ENCODE measurements at places on chromosomes 4 and X.
A peak's percentile ranks its signal among the peaks of the same experiment; 100 is the strongest.

GRCh38 chr4:686413-687040 lies 2.4 kb downstream of the SLC49A3 start:
- DNase-seq = no peak

DNA sequence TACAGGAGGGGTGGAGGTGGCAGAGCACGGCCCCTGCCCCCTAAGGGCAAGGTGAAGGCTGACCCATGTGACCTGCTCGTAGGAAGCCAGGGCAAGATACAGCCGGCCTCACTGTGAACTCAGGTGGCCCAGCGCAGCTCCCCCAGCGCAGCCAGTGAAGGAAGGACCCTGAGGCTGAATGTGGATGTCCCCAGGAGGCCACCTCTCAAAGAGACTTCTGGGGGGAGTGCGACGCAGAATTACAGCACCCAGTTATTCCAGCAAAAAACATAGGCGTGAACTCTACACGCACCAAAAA lies 52.6 kb downstream of the ZFYVE28 start:
- no peak for DNase-seq

- no peak for DNase-seq
Measured at GRCh38 chr4:25198713-25199112, 35.1 kb upstream of the PI4K2B start.

GRCh38 chr4:6222761-6223292 lies 22.5 kb upstream of the JAKMIP1 start:
- DNase-seq = no peak

- DNase-seq = no peak
Measured at GRCh38 chrX:51747671-51748070, 4.4 kb downstream of the GSPT2 start.

GRCh38 chr4:22045051-22045630 lies 96.6 kb upstream of the KCNIP4 start:
- DNase-seq = no peak

- DNase-seq = no peak
Measured at GRCh38 chr4:41129128-41129754, 85.1 kb downstream of the APBB2 start.

DNA sequence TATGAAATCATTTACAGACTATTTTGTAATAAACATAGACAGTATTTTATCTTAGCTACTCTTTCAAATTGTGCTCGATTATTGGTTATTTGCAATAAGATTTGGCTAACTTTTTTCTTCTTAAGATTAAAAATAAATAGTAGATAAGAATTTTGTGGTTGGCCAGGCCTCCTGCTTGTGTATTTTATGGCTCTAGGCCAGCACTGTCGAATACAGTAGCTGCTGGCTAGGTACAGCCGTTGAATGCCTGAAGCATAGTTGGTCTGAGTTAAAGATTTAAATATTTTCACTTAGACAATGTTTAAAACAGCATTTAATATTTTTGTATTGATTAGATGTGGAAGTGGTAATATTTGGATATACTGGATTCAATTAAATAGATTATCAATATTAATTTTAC lies 481.0 kb downstream of the SPRY1 start:
- DNase-seq = no peak

DNA sequence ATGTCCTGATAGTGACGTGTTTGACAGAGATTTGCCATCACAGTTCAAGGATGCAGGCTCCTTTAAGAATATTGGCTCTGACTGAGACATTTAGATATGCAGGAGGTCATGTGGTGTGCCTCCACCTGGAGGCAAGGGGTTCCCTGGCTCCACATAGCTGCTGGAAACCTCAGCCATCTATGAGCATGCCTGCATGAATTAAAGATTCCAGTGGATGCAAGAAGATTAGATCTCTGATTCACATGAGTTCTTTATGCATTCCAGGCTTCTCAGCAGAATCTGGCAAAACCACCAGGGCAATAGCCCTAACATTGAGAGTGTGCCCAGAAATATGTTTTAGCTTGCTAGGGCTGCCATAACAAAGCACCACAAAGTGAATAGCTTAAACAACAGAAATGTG lies 298.5 kb upstream of the AADAT start:
- DNase-seq = no peak

DNA sequence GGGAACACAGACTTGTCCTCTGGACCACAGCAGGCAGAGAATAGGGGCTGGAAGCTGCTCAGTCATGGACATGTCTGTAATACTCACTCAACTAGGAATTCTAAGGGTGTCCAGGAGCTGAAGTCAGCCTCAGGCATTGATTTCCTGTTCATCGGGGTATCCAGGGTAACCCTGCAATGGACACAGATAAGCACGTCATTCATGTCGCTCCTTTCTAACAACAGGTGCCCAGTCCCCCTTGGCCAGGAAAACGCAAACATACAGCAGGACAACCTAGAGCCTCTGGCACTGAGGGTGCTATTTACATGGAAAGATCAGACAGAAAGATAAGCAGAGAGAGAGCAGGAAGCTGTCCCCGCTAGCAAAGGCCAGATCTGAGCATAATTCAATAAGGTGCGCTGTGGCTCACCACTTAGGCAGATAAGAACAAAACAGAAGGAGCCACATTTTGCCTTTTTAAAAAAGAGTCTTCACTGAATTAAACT lies 21.3 kb downstream of the QDPR start:
- DNase-seq = no peak

GRCh38 chr4:184348311-184349233 lies 125.8 kb downstream of the IRF2 start:
- DNase-seq = no peak

DNA sequence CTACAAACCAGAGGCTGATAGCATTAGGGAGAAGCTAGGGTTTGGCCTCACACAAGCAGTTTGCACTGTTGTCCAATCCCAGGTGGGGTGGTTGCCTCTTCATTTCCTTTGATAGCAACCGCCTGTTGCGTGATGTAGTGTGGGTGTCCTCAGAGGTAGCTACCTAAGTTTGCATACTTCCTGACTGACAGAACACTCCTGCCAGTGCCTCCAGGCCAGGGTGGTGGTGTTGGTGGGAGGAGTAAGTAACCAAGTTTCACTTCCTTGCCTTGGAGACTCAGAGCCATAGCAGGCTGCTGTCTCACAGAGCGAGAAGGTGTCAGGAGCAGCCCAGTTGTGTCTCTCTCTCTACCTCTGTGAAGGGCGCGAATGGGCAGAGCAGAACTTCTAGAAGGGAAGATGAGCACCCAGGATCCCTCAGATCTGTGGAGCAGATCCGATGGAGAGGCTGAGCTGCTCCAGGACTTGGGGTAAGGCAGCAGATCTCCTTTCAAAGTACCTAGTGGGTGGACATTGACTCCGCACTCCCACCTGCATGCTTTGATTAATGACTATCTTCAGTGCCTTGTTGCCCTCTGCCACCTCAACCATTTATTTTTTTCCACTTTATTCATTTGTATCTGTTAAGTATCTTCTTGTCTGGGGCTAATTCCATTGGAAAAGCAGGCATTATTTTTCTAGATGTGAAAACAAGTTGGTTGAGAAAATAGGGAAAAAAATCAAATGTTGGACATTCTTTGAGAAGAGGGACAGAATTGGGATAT lies at the start of gene DAPP1:
TSS of gene DAPP1 (plus strand) at position 283 of the 764 bp plus-strand sequence. CDS start at position 370, 87 bp downstream.
- DNase-seq = peak; percentile 76

- no peak for DNase-seq
Measured at GRCh38 chrX:71622032-71622575, 3.8 kb upstream of the CXCR3 start.

DNA sequence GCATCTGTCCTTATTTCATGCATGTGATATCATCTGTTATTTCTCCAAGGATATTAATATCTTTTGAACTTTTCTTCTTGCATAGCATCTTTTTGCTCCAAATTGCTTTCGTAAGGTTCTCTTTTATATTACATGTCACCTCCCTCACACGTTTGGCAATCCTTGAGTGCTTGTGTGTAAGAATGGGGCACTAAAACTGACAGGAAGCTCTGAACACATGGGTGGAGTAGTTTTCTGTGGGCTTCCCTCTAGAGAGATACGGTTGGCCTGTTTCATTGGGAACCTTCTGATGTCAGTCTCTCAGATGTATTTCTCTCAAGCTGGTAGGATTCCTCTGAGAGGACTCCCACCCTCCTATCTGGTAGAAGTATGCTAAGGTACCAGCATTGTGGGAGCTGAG lies 223.0 kb downstream of the MID1 start:
- DNase-seq = no peak

- no peak for DNase-seq
Measured at GRCh38 chr4:163164591-163164990, 2.1 kb downstream of the NAF1 start.

GRCh38 chr4:2075987-2076907 lies 17.1 kb downstream of the NAT8L start:
- peak; percentile 1 for DNase-seq

- no peak for DNase-seq
Measured at GRCh38 chrX:125306335-125306866, 13.3 kb upstream of the TEX13C start.

DNA sequence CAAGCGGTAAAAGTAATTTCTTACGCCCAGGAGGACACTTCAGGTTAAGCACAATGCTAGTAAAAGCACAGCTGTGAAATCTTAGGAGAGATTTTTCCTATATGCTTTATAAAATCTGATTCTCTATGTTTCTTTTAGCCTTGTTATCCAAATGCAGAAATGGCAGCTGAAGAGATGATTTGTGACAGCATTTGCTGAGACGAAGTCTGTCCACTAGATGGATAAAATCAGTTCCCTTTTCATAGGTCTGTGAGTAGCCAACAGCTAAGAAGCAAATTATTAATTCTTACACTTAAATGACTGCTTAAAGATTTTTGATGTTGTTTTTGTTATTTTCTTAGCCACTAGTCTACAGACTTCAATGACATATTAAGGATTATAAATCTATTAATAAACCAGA lies 5.3 kb downstream of the GPM6A start:
- no peak for DNase-seq

DNA sequence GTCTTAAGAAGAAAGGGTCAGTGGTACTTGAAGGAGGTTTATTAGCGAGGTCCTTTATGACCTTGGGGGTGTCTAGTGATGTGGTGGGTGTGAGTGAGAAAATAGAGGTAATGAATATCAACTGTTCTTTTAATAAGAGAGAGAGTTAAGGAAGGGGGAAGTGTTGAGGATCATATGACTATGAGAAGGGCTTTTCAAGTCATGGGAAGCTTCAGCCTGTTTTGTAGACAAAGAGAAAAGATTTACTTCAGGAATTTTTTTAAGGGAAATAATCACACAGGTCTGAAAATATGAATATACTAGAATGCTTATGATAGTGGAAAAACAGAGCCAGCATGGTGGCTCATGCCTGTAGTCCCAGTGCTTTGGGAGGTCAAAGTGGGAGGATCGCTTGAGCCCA lies 41.3 kb upstream of the MTMR1 start:
- no peak for DNase-seq

GRCh38 chr4:11881947-11882346 lies 453.3 kb upstream of the HS3ST1 start:
- no peak for DNase-seq

GRCh38 chr4:182645511-182645910 lies 271.7 kb downstream of the DCTD start:
- DNase-seq = no peak

GRCh38 chrX:123745511-123745910 lies 12.7 kb upstream of the THOC2 start:
- no peak for DNase-seq

DNA sequence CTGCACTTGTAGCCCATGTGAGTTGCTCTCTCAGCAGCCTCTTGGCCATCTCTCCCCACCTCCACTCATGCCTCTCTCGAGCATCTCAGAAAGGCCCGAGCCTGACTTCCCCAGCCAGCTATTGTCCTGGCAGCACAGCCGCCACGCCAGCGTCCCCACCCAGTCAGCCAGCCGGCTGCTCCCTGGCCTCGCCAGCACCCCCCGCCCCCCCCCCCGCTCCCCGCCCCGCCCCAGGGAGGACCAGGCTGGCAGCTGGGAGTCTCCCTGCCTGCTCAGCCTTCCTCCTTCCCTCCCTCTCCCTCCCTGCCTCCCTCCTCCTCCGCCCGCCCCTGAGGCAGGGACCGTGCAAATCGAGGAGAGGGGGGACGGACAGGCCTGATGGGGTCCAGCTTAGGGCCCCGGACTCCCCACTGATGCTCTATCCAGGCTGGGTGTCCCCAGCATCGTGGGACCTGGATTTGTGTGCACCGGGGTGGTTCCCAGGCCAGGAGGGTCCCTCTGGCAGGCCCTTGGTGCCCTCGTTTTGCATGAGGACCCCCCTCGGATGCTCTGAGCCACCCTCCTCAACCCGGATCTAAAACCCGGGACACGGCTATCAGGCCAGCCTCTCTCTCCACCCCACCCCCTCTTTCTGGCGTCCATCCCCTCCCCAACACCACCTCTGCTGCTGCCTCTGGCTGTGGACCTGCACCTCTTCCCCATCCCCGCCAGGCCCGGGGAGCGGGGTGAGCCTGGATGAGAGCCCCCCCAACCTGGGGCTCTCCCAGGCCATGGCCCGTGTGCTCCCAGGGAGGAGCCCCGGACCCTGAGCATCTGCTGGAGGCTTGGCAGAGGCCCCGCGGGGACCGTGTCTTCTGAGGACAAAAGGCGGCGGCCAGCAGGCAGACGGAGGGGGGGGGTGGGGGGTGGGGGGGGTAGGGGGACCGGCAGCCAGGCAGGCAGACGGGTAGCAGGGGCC lies at the start of gene GPR173:
TSS of gene GPR173 (plus strand) at position 621 of the 958 bp plus-strand sequence. CDS start 27,833 bp downstream, outside the sequence.
- no peak for DNase-seq

DNA sequence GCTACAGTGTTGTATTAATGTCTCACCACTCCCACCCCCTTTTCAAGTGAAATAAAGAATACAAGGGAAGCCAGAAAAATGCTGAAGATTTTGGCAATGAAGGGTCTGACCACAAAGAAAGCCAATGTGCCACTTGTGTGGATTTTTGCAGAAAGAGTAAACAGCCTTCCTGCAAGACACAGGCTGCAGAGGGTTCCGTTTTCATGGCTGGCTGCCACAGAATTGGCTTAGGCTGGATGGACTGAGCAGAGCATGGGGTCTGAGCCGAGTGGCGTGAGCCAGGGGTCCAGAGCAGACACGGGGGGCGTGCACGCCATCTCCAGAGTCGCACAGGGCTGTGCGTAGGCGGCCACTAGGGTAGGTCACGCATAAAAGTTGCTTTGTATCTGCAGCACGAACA lies 69.2 kb downstream of the MTNR1A start:
- DNase-seq = no peak

DNA sequence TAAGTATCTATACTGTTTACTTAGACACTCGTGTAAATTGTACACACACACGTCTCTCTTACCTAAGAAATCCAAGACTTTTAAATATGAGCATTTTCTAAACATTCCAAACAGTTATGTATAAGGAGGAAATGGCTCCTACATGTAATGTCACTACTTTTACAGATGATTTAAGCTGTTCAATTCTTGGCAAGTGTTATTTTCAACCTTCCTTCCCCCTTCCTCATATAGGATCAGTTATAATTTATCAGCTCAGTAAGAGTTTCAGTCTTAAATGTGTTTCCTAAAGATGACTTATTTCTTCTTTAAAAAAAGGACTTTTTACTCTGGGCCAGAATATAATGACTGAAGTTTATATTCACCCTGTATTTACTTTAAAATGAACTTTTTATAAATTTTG lies 601.1 kb downstream of the ANKRD50 start:
- DNase-seq = no peak

DNA sequence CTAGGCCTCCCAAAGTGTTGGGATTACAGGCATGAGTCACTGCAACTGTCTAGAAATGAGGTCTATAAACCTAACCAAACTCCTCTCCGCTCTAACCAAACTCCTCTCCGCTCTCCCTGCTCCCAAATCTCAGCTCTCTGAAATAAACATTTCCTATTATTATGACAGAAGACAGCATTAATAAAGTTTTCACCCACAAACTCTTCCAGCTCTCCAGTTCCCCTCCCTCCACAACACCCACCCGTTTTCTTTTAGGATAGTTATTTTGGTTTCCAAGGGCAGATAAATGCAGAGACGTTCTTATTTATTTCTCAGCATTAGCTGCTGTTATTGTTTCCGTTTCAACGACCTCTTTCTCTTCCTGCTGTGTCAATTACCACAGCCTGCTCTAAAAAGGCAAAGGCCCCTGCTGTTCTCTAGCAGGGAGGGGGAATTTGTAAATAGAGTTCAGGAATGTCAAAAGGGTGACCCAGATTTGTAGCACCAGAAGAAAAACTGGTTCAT lies 13.3 kb upstream of the SCD5 start:
- DNase-seq = no peak
